DND-41 (cell line): ENCODE measurements at places on chromosomes 11 and 22.
A peak's percentile ranks its signal among the peaks of the same experiment; 100 is the strongest.

DNA sequence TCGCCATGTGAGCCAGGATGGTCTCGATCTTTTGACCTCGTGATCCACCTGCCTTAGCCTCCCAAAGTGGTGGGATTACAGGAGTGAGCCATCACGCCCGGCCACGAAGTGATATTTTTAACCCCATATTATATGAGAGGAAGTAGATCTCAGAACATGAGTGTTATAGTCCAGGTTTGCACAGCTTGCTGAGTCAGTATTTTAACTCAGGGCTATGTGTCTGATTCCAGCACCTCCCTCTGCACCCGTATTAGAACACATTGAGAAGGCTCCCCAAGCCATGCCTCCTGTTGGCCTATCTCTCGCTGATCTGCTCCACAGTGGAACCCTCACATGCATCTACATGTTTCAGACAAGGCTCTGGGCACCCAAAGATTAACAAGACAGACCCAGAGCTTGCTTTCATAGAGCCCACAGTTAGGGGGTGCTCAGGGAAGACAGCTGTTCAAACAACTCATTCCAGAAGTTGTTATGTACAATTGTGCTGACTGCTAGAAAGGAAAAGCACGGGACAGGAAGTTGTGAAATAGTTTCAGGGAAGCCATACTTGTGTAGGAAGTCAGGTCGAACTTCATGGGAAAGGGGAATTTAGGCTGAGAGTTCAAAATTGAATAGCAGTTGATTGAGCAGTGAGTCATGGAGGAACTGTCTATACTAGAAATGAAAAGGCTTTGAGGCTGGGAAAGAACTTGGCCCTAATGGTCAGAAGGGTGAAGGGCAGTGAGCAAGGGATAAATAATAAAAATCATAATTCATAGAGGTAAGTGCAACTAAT lies 49.3 kb upstream of the CLPB start:
- DNase-seq: peak; percentile 20

DNA sequence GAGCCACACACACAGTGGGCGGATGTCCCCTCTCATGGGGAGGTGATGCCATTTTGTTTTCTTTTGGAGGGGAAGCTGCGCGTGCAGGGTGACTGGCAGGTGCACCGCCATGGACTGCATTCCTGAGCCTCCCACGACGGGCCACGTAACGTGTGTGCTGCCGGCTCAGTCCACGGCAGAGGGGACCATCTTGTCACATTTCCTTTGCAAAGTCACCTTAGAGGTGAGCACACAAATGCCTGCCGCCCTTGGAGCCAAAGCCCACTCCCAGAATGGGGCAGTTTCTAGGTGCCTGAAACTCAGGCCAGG lies 262.5 kb downstream of the CTTN start:
- DNase-seq: no peak

DNA sequence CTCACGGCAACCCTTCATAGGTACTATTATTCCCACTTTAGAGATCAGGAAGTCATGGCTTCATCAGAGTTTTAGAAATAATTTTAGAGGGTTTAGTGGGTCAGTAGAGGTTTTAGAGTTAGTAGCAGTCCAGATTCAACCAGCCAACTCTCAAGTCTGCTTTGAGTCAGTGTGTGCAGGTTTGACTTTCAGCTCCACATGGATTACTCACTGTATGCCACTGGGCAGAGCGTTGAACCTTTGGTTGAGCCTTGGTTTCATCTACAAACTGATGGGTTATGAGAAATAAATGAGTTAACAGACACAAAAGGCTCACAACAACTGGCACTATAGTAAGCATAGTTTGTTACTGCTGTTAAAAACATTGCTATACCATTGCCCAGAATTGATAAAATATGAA lies 19.0 kb upstream of the TP53AIP1 start:
- DNase-seq: no peak

DNA sequence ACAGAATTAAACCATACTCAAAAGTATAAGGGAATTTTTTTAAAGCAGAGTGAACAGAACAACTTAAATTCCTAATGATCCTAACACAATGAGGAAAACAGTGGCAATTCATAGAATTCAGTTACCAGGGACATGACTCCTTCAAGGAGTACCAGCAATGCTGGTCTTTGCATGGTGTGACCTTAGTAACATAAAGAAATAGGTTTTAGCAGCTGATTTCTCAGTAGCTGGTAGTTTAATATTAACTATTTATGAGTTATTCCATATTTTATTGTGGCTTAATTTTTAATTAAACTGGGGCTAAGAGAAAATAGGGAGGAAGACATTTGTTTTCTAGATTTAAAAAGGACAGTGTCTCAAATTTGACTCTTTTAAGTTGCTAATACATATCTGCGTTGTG lies 30.9 kb downstream of the CHKA start:
- DNase-seq: no peak

- no peak for DNase-seq
Measured at GRCh38 chr11:1298695-1299492, 10.5 kb downstream of the TOLLIP start.

GRCh38 chr11:79198898-79199250 lies 242.0 kb downstream of the TENM4 start:
- no peak for DNase-seq

DNA sequence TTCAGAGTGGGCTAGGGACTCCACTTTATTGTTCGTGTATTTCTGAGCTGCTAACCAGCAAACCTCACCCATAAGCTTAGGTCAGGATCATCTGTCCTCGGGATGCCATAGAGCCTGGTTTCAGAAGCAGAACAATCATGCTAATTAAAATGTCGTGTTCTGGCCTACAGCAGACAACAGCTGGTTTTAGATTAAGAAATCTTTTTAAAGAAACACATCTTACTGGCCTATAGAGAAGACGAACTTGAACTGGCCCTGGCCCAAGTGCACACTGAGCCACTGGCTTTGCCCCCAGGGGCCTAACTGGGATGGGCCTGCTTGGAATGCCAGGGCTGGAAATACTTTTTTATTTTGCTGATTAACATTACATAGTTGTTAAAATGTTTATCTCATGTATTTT lies 63.2 kb downstream of the ALX4 start:
- no peak for DNase-seq

DNA sequence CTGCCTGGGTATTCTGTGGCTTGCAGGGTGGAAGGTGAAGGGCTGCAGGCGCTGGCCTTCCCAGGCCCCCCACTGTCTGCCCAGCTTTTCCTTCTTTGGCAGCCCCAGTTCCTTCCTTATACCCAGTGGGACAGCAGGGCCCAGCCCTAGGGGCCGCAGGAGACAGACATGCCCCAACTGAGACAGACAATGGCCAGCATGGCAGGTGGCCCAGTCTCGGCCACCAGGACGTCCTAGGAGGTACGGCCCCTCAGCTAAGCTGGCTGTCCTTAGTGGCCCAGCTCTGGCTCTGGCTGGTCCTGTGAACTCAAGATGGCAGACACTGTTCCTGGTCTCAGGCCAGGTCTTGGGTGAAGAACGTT lies 35.9 kb downstream of the RTN4R start:
- DNase-seq: no peak

DNA sequence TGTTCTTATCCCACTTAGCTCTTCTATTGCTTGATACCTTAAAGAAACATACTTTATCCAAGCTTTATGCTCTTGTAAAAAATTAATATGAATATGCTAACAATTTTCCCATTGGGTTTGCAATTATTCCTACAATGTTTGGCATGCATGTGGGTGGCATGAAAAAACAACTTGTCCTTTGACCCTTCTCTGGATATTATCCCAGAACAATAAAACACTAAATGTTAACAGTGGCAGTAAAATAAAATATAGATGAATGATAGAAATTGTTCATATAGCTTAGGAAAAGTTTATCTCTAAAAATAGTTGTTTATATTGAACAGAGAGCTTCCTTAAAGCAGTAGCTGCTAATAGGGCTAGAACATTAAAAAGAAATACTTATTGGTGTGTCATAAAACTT lies 860.5 kb upstream of the LRRC4C start:
- DNase-seq: no peak
